Neuronal stem cell (in vitro differentiated cells): ENCODE measurements at places on chromosomes 1 and 21.

DNA sequence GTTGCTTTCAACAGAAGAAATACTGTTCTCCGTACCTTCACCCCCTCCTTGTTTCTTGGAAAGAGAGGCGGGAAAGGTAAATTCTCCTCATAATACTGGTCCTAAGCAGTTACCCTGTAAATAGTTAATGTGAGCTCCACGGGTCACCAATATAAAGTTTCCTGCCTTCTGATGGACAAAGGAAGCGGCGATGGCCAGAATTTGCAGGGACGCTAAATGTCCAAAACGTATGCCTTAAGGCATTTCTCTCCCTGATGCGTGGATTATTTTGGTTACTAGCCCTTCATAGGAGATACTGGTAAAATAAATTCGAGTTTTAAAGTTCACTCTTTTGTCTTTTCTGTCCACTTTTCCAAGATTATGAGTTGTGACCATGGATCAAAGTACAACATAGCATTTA, 898 bp upstream of the PTGS2 start:
- no peak for DNase-seq

DNA sequence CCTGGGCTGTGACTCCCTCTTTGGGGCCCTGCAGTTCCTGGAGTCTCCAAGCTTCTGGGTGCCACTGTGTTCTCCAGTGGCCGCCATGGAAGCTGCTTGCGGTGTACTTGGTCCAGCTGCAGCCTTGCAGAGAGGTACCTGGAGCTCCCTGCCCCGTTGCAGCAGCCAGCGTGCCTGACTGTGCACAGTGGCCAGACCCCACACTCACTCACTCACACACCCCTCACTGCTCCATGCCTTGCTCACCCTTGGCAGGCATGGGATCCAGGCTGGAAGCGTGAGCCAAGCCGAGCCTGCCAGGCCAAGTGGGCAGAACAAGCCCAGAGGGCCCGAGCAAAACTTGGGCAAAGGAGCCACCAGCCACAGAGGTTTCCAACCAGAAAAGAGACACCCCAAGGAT, 43.0 kb downstream of the MATN1 start:
- DNase-seq: no peak

GRCh38 chr1:180974236-180974635, 48.4 kb downstream of the STX6 start:
- no peak for DNase-seq

GRCh38 chr1:90558754-90559378, 158.2 kb downstream of the BARHL2 start:
- DNase-seq: no peak

- DNase-seq: peak; percentile 73
Observed at GRCh38 chr1:157963713-157964112, 29.7 kb upstream of the KIRREL1 start.

GRCh38 chr21:39109163-39109530, 74.1 kb downstream of the PSMG1 start:
- DNase-seq: no peak

- no peak for DNase-seq
Observed at GRCh38 chr1:27603309-27603680, 649 bp downstream of the AHDC1 start.

DNA sequence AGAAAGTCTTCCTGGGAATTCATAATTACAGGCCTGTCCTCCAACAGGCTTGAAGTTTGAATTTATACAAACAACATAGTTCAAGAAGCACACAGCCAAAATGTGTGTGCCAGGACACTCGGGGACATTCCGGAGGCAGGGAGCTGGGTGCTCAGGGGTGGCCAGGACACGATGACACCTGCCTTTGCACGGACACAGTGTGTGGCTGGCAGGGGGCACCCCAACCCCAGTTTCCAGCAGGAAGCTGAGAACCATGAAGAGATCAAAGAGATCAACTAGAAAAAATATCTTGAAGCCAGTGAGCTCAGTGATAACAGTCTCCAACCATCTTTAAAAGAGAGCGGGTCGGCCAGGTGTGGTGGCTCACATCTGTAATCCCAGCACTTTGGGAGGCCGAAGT, 32.5 kb upstream of the TRAPPC10 start:
- DNase-seq: no peak

DNA sequence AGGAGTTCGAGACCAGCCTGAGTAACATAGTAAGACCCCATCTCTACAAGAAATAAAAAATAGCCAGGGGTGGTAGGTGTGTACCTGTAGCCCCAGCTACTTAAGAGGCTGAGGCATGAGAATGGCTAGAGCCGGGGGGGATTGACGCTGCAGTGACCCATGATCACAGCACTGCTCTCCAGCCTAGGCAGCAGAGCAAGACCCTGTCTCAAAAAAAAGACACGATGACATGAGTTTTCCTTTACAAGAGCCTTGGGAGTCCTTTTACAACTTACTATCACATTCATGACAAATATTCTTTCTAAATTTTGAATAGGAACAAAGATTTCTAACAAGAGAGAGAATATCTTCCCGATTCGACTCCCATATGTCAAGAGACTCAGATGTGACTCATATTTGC, 3.3 kb upstream of the BRWD1 start:
- DNase-seq: no peak
